Activated T-cell treated with anti-CD3 and anti-CD28 coated beads, Interleukin-2, amount 50 U/mL, for 48 hours (primary cell): ENCODE measurements at places on chromosomes 11 and 22.

- no peak for DNase-seq
Measured at GRCh38 chr11:34075178-34075820, 23.8 kb downstream of the CAPRIN1 start.

- DNase-seq = no peak
Measured at GRCh38 chr22:37018815-37019308, 385 bp downstream of the TST start.

DNA sequence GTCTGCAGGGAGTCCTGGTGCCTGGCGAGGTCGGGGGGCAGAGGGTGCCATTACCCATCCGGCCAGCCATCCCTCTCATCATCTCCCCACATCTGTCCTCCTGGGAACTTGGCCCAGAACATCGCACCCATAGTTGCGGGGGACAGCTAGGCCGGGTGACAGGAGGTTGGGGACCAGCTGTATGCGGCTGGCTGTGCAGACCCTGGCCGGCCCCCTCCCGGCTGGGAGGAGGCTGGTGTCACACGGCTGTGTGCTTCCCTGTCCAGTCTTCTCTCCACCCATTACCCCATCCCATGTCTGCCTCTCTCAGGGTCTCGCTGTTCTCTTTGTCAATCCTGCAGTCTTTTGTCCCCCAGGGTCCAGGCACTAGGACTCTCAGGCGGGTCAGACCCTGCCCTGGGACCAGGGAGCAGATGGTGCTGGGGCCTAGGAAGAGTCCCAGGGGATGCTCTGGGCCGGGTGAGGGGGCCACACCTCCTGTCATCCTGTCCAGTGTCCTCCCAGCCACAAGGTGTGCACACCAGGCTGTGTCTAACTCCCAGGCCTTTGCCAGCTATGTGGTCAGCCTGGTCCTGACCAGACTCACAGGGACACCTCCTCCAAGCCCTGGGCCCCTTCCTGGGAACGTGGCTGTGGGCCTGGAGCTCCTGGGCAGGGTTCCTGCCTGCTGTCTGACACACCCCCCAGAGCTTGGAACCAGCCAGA, 6.4 kb upstream of the TBX1 start:
- DNase-seq = no peak

DNA sequence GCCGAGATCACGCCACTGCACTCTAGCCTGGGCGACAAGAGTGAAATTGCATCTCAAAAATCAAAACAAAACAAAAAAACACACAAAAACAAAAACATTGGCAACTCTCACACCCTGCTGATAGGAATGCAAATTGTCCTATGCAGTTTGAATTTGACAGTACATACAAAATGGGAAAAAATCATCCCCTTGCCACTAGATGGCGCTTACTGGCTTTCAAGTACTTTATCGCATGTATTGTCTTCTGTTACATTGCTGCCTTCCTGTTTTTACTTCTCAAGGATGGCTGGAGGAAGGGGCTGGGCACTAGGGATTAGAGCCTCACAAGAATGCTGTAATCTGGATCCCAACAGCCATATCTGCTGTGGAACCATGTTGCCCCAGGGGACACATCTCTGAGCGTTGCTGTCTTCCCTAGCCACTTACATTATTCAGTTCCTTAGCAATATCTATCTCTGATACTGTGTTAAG, 59.4 kb upstream of the A4GALT start:
- peak; percentile 35 for DNase-seq

- no peak for DNase-seq
Measured at GRCh38 chr11:10441652-10442503, 13.2 kb upstream of the AMPD3 start.

DNA sequence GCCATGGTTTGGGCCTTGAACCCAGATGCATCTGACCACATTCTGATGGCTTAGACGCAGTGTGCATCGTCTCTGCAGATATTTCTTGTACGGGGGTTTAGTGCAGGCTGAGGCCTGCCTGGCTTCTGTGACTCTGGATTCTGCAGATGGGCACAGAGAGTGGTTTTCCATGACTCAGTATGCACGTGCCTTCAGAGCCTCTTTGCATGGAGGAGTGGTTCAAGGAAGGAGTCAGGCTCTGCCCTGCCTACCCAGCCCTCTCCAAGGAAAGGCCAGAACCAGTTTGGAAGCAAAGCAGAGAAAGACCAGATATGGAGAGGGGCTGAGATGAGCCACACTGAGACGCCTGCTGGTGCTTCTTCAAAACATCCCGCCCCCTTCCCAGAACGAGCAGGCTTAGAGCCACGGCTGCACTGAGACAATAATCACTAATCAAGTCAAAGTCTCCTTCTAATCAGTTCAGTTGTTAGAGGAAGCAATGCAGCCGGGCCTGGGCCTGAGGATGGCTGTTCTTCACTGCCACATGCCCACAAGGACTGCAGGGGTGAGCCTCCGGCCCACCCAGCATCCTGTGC, 308.9 kb downstream of the NXPE2 start:
- DNase-seq = no peak

DNA sequence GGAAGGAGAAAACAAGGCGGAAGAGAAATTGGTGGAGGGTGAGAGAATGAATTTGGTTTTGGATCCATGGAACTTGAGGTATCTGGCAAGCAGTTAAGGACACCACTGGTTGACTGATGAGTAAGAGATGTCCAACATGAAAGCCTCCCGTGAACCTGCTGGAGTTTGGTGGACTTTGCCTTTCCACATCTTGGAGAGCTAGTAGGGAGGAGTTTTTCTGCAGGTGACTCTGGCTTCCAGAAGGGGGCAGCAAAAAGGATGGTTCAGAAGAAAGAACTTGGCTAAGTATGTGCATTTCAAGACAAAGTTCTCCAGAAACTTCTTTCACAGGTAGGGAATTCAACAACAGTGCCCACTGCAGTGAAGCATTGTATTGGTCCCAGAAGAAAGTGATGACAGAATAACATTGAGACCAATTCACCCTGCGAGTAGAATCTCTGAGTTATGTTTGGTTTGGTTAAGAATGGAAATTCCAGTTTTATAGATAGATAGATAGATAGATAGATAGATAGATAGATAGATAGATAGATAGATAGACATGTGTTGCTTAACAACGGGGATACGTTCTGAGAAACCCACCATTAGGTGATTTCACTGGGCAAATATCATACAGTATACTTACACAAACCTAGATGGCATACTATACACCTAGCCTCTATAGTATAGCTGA, 28.5 kb downstream of the DCDC1 start:
- DNase-seq = peak; percentile 16

DNA sequence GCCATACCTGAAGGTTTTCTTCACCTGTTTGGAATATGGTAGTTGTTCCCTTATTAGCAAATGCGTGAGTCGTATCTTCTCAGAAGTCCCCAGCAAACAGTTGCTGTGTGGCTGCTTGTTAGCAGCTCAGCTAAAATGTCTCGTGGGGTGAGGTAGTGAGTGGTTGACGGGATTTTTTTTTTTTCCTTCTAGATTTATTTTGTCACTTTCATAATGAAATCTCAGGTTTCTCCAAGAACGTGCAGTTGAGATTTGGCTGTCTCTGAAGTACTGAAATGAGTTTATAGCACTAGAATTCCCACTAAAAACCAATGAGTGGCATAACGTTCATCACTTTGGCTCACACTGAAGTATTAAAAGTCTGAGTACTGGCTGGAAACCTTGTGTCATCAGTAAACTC, 16.8 kb downstream of the RCN1 start:
- no peak for DNase-seq

GRCh38 chr22:39712751-39713525, 142.4 kb downstream of the CACNA1I start:
- DNase-seq = no peak

- peak; percentile 56 for DNase-seq
Measured at GRCh38 chr22:19853879-19854777, 546 bp downstream of the GNB1L start.

GRCh38 chr22:32100711-32101110, 57.6 kb downstream of the SLC5A1 start:
- no peak for DNase-seq

DNA sequence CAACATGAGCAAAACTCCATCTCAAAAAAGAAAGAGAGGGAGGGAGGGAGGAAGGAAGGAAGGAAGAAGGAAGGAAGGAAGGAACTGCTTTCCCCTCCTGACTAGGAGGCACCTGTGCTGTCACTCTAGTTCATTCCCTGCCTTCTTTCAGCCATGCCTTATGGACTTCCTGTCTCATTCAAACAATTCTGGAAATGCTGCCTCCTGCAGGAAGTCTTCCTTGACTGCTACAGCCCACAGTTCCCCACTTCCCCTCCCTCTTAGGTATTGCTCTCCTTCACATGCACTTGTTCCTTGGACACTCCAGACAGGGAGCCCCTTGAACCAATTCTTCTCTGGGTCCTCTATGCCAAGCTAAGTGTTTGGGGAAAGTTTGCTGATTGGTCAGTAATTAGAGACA, 31.6 kb upstream of the WNT11 start:
- DNase-seq = no peak

- DNase-seq = no peak
Measured at GRCh38 chr22:22931557-22932270, 44.1 kb downstream of the IGLL5 start.

DNA sequence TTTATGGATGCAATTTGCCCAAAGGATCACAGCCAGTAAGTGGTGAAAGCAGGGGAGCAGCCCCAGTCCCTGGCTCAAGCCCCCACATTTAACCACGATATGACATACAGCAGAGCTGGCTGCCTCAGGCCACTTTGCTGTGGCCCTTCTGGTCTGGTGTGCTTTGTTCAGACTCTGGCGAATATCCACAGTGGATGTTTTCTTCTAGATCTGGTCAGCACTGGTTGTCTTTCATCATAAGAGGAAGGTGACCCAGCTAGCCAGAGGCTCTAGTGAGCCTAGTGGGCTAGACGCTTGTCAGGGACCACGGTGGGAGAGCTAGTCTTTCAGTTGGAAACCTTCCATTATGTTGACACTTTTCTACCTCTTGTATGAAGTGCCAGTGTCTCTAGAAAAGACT, 42.5 kb downstream of the DGCR2 start:
- no peak for DNase-seq

- no peak for DNase-seq
Measured at GRCh38 chr11:116070520-116070919, 566.3 kb upstream of the CADM1 start.

DNA sequence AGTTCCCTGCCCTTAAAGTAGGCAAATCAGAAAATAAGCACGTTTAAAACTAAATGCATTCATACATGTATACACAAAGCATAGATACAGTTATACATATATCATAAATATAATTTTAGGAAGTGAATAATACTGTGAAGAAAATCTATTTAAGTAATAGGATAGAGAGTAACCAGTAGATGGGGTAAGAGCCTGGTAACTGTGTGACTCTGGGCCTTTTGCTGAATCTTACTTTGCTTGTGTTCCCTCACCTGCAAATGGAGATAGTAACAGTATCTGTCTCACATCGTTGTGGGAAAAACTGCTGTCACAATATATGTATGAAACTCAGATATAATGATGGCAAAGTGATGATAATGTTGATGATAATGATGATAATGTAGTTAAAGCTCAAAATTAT, 29.9 kb downstream of the MS4A2 start:
- DNase-seq = no peak
